ENCODE measurements at places on chromosomes 4 and X. TPM values are rescaled to one million over a fixed set of nuclear protein-coding genes. Genes with fewer than 3 reads are reported as not detected.
A peak's percentile ranks its signal among the peaks of the same experiment; 100 is the strongest.

- no peaks in the 10 kb centered on the region for H3K27me3 ChIP-seq
- H3K4me1 ChIP-seq = peaks cover 16% of the 10 kb centered on the region
- H3K36me3 ChIP-seq = no peaks in the 10 kb centered on the region
- peak; percentile 50 for DNase-seq
Measured at GRCh38 chrX:9341291-9342201, 123.3 kb upstream of the TBL1X start.

GRCh38 chrX:154490021-154490413 lies 412 bp downstream of the SLC10A3 start:
- H3K36me3 ChIP-seq = no peaks in the 10 kb centered on the region
- DNase-seq = peak; percentile 25
- H3K27me3 ChIP-seq = no peaks in the 10 kb centered on the region
- peak overlapping the region; percentile 54 for H3K4me3 ChIP-seq
- no peaks in the 10 kb centered on the region for H3K4me1 ChIP-seq

- no peaks in the 10 kb centered on the region for H3K36me3 ChIP-seq
- peaks cover 10% of the 10 kb centered on the region for H3K27me3 ChIP-seq
- H3K4me1 ChIP-seq = no peaks in the 10 kb centered on the region
- DNase-seq = no peak
- no peak overlapping the region for H3K27ac ChIP-seq
Measured at GRCh38 chr4:82773057-82773456, 25.5 kb downstream of the SCD5 start.

DNA sequence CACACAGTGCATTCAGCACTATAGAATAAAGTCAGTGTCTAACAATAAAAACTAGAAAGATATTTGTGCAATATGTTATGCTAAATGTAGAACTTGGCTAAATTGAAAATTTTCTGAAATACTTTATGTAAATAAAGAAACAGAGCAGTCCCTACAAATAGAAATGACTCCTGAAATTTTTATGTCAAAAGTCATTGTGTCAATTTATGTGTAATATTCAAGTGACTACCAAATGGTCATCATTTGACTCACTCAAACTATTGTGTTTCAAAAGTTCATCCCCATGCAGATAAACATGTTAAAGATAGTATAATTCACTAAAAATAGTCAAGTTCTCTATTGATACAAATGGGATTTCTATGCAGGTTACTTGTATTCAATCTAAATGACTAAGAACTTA lies 17.9 kb downstream of the LRBA start:
- H3K4me3 ChIP-seq = no peak overlapping the region
- no peaks in the 10 kb centered on the region for H3K36me3 ChIP-seq
- H3K27ac ChIP-seq = no peak overlapping the region
- no peak for DNase-seq

DNA sequence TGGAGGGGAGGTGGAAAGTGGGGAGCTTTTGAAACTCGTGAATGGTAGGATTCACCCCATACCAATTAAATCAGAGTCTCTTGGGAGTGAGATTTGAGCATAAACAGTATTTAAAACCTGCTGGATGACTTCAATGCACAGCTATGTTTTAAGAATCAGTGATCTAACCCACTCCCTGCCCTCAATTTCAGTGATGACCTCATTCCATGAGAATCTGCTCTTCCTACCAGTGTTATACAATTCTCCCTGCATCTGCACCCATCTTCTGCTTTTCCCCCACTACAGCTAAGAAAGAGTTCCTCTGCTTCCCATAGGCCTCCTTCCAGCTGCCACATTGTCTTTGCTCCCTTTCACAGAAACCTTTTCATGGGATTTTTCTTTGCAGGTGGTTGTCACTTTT lies 18.3 kb upstream of the H2AZ1 start:
- no peaks in the 10 kb centered on the region for H3K36me3 ChIP-seq
- peak; percentile 4 for DNase-seq
- H3K4me3 ChIP-seq = no peak overlapping the region
- H3K27me3 ChIP-seq = no peaks in the 10 kb centered on the region

- H3K4me3 ChIP-seq = no peak overlapping the region
- no peak for DNase-seq
- no peaks in the 10 kb centered on the region for H3K27me3 ChIP-seq
- no peak overlapping the region for H3K27ac ChIP-seq
Measured at GRCh38 chr4:94338681-94339351, 3.8 kb downstream of the HPGDS start.

GRCh38 chr4:25925486-25926201 lies 11.6 kb downstream of the SMIM20 start:
- H3K4me1 ChIP-seq = no peaks in the 10 kb centered on the region
- H3K27ac ChIP-seq = peak overlapping the region; percentile 33
- no peak overlapping the region for H3K4me3 ChIP-seq
- no peaks in the 10 kb centered on the region for H3K36me3 ChIP-seq

- H3K4me3 ChIP-seq = no peak overlapping the region
- H3K36me3 ChIP-seq = no peaks in the 10 kb centered on the region
- H3K27ac ChIP-seq = no peak overlapping the region
- H3K27me3 ChIP-seq = no peaks in the 10 kb centered on the region
- DNase-seq = no peak
- H3K4me1 ChIP-seq = peaks cover 15% of the 10 kb centered on the region
Measured at GRCh38 chrX:125398959-125399440, 79.3 kb downstream of the TEX13C start.

DNA sequence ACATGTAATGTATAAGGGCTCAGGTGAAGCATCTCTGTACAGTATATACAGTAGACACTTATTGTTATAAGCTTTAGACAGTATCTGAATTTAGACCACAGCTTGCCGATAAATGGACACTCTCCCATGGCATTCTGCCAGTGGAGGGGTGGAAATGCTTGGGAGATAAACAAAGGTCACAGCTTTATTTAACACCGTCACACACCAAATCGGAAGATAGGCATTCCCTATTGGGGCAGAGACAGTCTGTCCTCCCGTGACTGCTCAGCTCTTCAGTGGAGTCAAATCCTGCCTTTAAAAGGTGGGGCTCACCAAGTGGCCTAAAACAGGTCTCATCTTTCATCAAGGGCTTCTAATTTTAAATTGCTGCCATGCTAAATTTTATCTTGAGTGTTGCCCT lies 178.8 kb downstream of the CAMK2D start:
- H3K4me3 ChIP-seq = no peak overlapping the region
- H3K4me1 ChIP-seq = peaks cover 12% of the 10 kb centered on the region
- H3K27me3 ChIP-seq = no peaks in the 10 kb centered on the region
- no peak for DNase-seq
- no peaks in the 10 kb centered on the region for H3K36me3 ChIP-seq

The WDR17 gene
- total RNA-seq = 4.3 TPM

GRCh38 chr4:106268786-106269185 lies 47.2 kb downstream of the TBCK start:
- H3K4me1 ChIP-seq = peaks cover 10% of the 10 kb centered on the region
- no peak for DNase-seq
- H3K36me3 ChIP-seq = no peaks in the 10 kb centered on the region
- no peak overlapping the region for H3K4me3 ChIP-seq

The SMPX gene
- total RNA-seq = 0.70 TPM

- no peak overlapping the region for H3K27ac ChIP-seq
- H3K4me3 ChIP-seq = no peak overlapping the region
- DNase-seq = no peak
- H3K4me1 ChIP-seq = no peaks in the 10 kb centered on the region
- H3K27me3 ChIP-seq = no peaks in the 10 kb centered on the region
- H3K36me3 ChIP-seq = no peaks in the 10 kb centered on the region
Measured at GRCh38 chrX:17922303-17922702, 61.2 kb upstream of the RAI2 start.
